ENCODE measurements at places on chromosomes 1 and 21. TPM values are rescaled to one million over a fixed set of nuclear protein-coding genes. Genes with fewer than 3 reads are reported as not detected.

The C8A gene
- total RNA-seq = not detected

The DCDC2B gene
- total RNA-seq = not detected

The LCE1A gene
- not detected for total RNA-seq

The HEATR1 gene
- 15.1 TPM for total RNA-seq

The AGMAT gene
- 2.6 TPM for total RNA-seq

The OR6N1 gene
- not detected for total RNA-seq

The SPAG17 gene
- not detected for total RNA-seq

The SPRR2A gene
- total RNA-seq = not detected

DNA sequence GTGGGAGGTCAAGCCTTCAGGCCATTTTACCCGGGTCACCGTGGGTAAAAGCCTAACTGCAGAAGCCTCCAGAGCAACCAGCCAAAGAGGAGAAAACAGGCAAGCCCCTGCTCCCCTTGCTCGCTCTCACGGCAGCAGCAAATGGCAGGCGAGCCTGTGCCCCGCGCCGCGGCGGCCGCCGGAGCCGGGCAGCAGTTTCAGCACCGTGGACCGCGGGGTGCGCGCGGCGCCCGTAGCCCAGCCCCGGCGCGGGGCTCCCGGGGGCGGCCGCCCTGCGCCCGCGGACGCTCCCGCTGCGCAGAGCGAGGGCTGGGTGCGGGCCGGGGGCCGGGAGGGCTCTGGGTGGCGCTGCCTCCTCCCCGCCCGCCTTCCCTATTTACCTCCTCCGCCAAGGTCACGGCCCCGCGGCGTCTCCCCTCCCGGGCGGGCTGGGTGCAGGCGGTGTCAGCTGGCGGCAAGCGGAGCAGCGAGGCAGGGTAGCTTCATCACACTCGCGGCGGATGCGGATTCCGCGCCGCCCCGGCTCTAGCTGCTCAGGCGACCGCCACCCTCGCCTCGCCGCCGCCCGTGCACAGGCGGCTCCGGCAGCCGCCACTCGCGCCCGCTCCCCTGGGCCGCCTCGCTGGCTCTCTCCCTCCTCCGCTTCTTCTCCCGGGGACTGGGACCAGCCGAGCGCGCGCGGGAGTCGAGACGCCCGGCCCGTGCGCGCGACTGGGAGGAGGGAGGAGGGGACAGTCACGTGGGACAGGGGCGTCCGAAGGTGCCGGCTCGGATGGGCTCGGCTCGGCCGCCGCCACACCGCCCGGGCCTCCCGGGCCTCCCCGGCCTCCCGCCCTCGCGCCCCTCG lies at the start of gene RGS7:
Gene RGS7, minus strand, starts transcription at position 687 of the 847 bp plus-strand sequence.
- peak; percentile 66 for DNase-seq

- no peak for DNase-seq
Observed at GRCh38 chr1:101312147-101312546, 75.3 kb downstream of the S1PR1 start.

GRCh38 chr1:166112425-166112824 lies 54.4 kb downstream of the FAM78B start:
- DNase-seq = no peak

- peak; percentile 8 for DNase-seq
Observed at GRCh38 chr1:214086945-214087344, 99.2 kb downstream of the PROX1 start.

- no peak for DNase-seq
Observed at GRCh38 chr1:51316846-51317120, 13.6 kb downstream of the TTC39A start.

GRCh38 chr1:222454782-222455181 lies 93.1 kb downstream of the HHIPL2 start:
- no peak for DNase-seq

DNA sequence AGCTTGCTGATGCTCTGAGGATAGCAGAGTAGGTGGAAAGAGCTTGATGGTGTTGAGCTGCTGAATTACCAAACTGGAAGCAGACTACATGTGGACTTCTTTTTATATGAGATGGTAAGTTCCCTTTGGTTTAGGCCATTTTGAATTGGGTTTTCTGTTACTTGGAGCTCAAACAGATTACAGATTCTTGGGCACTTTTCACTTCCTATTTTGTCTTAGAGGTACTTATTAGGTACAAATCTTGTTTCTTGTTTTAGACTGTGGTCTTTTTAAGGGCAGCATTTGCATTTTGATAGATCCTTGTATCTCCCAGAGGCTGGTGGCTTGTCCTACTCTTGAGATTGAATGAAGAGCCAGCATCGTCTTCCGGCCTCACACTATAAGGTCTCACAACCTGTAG lies 70.2 kb downstream of the GADD45A start:
- no peak for DNase-seq
